Stimulated activated CD4-positive, alpha-beta T cell treated with anti-CD3 and anti-CD28 coated beads, Interleukin-15, amount 100 ng/mL, for 48 hours (primary cell): ENCODE measurements at places on chromosomes 16 and 17.

- no peak for DNase-seq
These were observed 78.9 kb upstream of the LHX1 start for GRCh38 chr17:36858119-36859002.

- no peak for DNase-seq
These were observed 107.6 kb upstream of the MED13 start for GRCh38 chr17:62172492-62173291.

DNA sequence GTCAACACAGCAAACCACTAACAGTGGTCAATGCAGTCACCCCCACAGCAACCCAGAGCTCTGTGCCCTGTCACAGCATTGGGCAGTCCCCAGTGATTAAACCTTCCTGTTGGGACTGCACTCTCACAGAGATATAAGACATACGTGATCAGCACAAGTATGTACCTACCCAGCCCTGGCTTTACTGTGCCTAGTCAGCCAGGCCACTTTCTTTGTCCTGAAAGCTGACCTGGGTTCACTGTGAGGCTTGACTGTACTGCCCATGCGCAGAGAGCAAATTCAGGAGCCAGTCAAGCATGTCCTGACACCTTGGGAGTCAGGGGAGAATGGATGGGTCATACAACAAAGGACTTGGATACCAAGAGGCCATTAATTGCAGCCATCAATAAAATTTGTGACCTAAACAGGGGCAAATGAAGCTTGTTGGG, 10.9 kb upstream of the TMEM170A start:
- DNase-seq, result no peak

GRCh38 chr16:1746693-1747195, 24.6 kb downstream of the NME3 start:
- no peak for DNase-seq

DNA sequence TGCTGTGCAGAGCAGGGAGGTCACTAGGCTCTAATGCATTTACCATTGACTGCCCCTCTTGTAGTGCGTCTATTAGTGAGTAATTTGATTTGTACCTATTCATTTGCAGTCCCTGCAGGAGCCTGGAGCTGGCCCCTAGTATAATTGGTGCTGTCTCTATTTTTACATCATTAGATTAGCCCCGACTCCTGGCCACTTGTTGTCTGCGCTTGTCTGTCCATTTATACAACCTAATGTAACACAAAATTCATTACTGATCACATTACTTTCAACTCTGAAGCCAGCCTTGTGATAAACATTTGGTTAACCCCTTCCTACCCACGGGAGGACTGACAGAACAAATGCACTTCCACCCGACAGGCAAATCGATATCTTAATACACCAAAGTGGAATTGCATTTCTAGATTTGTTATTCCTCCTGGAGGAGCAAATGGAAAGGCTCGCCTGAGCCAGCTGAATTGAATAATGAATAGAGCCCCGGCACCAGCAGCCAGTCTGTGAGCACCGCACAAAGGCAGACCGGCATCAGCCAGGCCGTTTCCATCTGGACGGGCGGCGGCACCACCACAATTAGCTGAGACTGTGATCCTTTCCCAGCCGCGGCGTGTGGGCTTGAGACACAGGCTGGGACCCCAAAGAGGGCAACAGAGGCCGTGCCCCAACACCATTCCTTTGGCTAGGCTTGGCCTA, 18.7 kb upstream of the TBX2 start:
- DNase-seq, result no peak

GRCh38 chr16:57624044-57624688, 4.3 kb upstream of the ADGRG1 start:
- DNase-seq, result no peak

- DNase-seq, result peak; percentile 54
These were observed 8.2 kb upstream of the CSNK1D start for GRCh38 chr17:82281502-82282238.

- DNase-seq, result no peak
These were observed 361.0 kb upstream of the PMFBP1 start for GRCh38 chr16:72532906-72533410.

DNA sequence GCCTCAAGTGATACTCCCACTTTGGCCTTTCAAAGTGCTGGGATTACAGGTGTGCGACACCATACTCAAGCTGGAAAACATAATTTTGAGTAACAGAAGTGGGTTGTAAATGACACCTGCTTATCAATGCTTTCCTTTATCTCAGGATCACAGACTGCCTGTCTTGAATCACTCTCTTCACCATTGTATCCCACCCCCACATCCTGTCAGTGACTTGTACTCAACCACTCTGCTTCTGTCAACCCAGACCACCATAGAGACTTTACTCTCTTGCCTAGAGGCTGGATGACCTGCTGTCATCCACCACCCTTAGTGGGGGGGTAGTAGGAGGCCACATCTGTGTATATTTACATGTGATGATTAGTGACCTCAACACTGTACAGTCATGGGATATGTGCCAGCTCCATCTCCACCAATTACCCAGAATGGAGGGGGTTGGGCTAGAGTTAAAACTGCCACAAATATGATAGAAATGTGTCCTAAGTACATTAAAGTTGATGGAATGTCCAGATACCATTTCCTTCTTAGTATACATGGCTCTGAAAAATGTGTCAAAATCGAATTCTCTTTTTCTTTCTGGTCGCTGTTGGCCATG, 338.7 kb downstream of the GRIN2A start:
- no peak for DNase-seq

DNA sequence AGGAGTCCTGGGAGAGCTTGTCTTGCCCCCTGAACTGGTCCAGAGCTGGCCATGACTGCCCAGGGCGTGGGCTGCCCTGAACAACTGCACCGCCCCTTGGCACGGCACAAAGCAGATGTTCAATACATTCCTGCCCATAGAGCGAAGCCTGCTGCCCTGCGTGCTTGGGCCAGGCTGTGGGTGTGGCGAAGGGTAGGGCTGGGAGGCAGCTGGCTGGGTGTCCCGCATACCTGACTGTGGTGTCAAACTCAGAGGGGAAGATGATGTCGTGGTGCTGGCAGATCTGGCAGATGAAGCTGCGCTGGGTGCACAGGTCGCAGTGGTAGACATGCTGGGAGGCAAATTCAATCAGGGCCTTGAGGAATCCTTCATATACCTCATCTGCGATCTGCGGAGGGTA, 124.2 kb upstream of the SMURF2 start:
- no peak for DNase-seq

- DNase-seq, result no peak
These were observed 266.8 kb downstream of the SEC14L1 start for GRCh38 chr17:77407321-77408277.

- no peak for DNase-seq
These were observed 9.0 kb downstream of the MAP2K6 start for GRCh38 chr17:69423450-69423849.

DNA sequence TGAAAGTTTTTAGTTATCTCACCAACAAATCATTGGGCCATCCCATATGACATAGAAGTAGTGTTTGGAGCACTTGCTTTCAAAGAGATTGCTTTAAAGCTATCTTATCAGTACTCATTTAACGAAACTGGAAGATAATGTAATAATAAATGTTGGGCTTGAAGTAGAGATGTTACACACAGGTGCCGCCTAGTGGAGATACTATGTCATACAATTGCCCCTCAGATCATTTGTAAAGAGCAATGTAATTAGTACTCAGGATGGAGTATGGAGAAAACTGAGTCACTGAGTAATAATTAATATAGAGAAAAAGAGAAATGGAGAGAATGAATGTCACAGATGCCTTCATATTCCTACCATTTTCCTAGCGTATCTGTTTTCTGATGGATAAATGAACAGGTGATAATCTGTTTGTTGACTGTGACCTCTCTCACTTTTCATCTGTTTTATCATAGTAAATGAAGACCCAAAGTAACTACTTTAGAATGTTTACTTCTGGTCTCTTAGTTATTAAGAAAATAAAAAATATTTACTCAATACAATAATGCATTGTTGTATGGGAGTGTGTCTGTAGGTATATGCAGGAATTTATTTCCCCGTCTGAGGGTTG, 80.4 kb downstream of the EFCAB5 start:
- peak; percentile 22 for DNase-seq

DNA sequence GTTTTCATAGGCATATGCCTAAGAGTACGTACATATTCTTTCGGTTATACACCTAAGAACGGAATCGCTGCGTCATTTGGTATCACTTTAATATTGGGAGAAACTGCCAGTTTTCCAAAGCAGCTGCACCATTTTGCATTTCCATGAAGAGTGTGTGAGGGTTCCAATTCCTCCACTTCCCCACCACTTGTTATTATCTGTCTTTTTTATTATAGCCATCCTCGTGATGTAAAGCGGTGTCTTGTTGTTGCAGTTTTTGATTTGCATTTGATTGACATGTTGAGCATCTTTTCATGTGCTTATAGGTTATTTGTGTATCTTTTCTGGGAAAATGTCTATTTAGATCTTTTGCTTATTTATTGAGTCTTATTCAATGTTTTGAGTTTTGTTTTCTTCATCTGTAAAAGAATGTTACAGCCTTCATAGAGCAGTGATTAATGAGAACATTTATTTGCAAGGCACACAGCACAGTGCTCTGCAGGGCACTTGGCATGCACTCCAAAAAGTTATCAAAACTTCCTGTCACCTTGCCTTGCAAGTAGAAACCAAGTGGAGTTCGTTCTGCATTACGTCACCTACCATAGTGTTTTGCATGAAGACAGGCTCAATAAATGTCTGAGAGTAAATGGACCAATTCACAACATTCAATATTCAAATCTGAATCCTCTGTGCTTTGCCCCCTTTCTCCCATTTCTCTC, 26.6 kb upstream of the ST6GALNAC1 start:
- DNase-seq, result no peak

DNA sequence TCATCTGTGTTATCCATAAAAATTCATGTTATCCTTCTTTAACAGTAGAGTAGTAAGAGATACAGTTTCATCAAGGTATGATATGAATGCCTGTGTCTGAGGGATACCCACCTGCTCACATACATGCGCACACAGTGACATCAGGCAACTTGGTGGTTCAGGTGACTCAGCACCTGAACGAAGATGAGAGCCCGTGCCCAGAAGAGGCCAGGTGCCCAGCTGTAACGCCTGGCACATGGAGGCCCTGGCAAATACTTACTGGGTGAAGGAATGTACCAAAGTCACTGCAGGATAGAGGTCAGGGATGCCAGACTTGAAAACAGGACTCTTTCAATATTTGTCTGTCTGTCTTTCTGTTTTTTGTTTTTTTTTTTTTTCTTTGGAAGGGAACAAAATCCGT, 72.6 kb upstream of the LGALS9 start:
- DNase-seq, result no peak
